ENCODE measurements at places on chromosomes 6 and 20.

GRCh38 chr6:43776799-43777776 is 7.1 kb downstream of the VEGFA start:
- no peak for DNase-seq

GRCh38 chr6:49531774-49532569 is 18.5 kb upstream of the C6orf141 start:
- DNase-seq, result no peak

GRCh38 chr20:54234991-54235390 is 27.1 kb downstream of the PFDN4 start:
- no peak for DNase-seq

GRCh38 chr20:49230021-49230420 is 10.8 kb downstream of the DDX27 start:
- no peak for DNase-seq

DNA sequence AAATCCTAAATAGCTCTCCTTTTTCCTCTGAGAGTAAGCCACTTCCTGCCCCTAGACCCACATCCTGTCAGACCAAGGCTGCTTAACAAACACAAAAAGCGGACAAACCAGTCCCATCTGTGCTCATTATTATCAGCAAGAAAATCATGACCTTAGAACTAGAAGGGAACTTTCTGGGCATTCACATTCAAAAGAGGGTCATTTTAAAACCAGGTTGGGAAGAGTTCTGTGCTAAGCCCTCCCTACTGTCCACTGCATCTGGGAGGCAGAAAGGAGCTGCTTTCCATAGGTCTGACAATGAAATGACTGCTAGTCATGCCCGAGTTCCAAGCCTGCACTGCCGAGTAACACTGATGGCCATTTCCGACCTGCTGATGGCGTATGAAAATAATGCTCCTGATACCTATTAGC is 15.4 kb downstream of the EZR start:
- DNase-seq, result no peak

- DNase-seq, result no peak
Measured at GRCh38 chr20:50356962-50357782, 153.0 kb upstream of the PTPN1 start.

DNA sequence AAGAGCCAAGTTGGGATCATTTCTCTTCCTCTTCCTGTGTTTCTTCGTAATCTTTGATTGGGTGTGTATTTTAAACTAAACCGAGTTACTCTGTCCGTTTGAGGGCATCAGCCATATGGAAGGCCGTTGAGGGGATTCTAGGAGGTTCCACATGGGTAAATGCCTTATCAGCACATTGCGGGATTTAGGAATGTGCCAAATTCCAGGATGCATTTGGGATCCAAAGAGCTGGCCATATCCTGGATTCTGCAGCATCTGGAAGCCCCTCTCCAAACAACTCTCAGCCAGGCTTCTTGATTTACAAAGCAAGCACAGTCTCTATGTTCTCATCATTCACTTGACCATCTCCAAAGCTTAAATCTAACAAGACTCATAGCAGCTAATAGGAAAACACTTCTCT is 67.6 kb upstream of the RIN2 start:
- no peak for DNase-seq

Data from activated CD4-positive, CD25-positive, alpha-beta regulatory T cell (primary cell).